ENCODE measurements at places on chromosomes 7 and 10.

DNA sequence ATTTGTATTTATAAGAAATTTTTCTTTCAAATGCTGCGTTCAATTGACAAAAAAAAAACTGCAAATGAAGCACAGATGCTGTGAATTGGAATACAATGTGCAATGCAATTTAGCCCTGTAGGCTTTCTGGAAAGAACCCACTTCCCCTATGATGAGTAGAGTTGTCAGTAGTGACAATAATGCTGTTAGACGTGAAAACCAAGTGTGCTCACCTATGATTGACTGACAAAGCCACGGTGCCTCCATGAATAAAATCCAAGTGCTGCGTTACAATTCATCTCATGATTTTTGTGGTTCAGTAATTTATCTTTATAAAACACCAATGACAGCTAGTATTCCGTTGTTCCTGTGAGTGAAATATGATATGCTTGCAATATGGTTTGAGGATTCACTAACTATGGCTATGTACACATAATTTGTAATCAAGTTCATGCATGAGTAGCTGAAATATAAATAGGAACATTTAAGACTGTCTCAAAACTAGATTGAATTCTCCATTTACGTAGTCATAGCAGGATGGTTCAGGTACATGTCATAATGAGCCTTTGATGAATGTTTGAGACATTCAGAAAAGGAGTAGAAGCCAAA lies 1160.3 kb downstream of the CNTNAP2 start:
- DNase-seq: no peak

GRCh38 chr10:118694848-118695247 lies 59.9 kb downstream of the CACUL1 start:
- DNase-seq: no peak

- no peak for DNase-seq
Observed at GRCh38 chr10:109893386-109893785, 29.9 kb downstream of the XPNPEP1 start.

GRCh38 chr10:58853668-58854067 lies 322.8 kb upstream of the PHYHIPL start:
- DNase-seq: no peak

GRCh38 chr10:16686054-16686902 lies 130.9 kb downstream of the RSU1 start:
- DNase-seq: no peak

GRCh38 chr10:101762736-101763135 lies 13.2 kb downstream of the FGF8 start:
- DNase-seq: no peak
